ENCODE measurements at places on chromosomes 2 and 18.

DNA sequence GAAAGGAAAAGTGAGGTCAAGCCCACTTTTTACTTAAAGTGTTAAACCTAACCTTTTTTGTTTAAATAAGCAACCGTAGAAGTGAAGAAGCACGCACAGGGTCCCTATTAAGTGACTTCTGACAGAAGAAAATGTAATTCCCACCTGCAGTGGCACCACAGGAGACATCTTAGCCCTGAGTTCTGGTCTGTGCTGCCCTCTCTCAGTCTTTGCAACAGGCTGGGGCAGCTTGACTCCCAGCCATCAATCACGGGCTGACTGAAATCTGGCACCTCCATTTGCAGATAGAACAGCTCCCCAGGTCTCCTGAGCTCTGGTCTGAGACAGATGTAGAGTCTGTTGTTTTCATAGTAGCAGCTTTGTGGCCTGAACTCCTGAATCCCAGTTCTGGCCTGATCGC, 170.0 kb downstream of the LTBP1 start:
- no peak for DNase-seq

DNA sequence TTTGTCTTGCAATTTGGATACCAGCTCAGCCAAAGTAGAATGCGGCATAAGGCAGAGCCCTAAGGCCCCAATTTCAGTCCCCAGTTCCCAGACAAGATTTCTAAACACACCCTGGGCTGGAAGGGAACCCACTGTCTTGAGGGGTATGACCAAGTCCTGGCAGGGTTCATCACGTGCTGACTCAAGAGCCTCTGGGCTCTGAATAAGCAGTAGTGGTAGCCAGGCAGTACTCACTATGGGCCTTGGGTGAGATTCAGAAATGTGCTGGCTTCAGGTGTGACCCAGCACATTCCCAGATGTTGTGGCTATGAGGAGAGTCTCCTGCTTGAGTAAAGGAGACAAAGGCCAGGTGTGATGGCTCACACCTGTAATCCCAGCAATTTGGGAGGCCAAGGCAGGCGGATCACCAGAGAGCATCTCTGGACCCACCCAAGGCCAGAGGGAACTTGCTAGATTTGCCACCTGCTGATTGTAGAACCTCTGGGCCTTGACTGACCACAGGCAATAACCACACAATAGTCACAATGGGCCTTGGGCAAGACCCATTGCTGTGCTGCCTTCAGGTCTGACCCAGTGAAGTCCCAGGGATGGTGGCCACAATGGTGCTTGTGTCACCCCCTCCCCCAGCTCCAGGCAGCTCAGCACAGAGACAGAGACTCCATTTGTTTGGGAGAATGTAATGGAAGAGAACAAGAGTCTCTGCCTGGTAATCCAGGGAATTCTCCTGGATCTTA, 74.9 kb downstream of the ATL2 start:
- DNase-seq, result no peak

DNA sequence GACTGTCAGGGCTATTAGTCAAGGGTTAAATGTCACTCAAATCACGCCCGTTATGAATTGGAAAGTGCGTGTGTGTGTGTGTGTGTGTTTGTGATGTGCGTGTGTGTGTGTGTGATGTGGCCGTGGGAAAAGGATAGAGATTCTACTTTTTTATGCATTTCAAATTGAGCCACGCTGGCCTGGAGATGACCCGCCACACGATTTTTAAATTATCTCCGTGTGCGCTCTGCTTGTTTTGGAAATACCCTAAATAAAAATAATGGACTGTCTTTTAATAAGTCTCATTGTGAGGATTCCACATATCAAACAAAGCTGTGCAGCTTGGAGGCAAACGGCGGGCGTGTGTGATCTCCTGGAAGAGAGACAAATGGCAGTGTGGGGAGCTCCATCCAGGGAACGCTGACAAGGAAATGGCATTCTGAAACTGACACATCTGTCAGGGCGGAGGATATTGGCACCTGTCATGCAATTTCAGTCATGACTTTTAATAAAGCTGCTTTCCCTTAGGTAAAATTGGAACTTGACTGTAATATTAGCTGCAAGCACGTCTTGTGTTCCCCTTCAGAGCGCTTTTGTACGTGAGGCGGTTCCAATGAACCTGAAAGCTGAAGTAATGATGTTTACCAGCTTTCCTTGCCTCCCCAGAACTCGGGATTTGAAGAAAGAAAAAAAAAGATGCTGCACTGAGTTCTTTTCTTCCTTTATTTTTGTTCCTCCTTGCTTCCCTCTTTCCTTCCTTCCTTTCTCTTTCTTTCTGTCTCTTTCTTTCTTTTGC, 381.8 kb upstream of the SMIM21 start:
- DNase-seq, result no peak

GRCh38 chr18:23908827-23909226, 105.7 kb upstream of the TTC39C start:
- no peak for DNase-seq

DNA sequence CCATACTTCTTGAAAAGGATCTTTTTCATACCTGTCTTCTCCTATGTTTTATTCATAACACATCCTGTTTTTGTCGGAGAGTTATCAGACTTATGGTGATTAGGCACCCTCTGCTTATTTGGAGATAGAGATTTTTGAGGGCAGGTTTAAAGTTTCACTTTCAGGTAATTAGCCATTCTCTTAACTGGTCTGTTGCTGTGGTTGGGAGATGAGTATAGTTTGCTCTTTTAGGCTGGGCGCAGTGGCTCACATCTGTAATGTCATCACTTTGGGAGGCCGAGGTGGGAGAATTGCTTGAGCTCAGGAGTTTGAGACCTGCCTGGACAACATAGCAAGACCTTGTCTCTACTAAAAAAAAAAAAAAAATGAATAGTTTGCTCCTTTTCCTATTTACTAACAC, 25.3 kb downstream of the SFTPB start:
- no peak for DNase-seq

DNA sequence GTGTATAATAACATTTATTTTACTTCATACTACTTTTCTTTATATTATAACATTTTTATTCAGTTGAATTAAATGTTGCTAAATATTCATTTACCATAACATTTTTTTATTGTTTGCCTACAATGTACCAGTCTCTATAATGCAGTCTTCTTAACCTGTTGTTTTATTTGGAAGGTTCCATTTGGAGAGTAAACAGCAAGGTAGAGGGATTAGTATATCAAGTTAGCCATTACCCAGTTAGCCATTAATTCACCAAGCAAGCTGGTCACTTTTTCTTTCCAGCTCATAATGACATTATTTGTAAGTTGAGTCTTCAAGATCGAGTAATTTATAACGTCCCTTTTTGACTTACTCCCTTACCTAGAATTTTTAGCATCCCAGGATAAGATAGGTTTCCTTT, 29.7 kb upstream of the NT5C1B start:
- DNase-seq, result no peak

- no peak for DNase-seq
Observed at GRCh38 chr2:138974651-138975050, 194.5 kb upstream of the NXPH2 start.

DNA sequence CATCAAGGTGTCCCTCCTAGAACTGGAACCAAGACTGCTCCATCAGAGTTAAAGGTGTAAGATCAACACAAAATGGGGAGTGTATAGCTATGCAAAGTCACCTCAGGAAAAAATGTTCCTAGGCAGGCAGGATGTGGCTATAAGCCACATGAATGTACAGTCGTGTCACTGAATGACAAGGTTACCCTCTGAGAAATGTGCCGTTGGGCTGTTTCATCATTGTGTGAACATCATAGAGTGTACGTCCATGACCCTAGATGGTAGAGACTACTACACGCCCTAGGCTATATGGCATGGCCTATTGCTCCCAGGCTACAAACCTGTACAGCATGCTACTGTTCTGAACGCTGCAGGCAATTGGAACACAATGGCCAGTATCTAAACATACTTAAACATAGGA, 24.5 kb downstream of the TYMS start:
- DNase-seq, result no peak

DNA sequence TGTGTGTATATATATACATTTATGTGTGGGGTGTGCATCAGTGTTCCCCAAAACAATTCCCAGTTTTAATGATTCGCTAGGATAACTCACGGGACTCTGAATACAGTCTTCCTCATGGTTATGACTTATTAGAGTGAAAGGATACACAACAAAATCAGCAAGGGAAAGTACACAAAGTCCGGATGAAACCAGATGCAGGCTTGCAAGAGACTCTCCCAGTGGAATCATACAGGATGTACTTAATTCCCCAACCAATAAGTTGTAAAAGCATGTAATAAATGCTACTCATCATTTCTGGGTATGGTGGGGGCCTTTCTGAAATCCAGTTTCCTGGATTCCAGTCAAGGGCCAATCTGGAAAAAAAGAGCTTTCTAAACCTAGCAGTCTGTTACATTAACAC, 654.1 kb upstream of the SYT4 start:
- DNase-seq, result no peak

GRCh38 chr2:130911996-130912395, 75.3 kb downstream of the ARHGEF4 start:
- no peak for DNase-seq

DNA sequence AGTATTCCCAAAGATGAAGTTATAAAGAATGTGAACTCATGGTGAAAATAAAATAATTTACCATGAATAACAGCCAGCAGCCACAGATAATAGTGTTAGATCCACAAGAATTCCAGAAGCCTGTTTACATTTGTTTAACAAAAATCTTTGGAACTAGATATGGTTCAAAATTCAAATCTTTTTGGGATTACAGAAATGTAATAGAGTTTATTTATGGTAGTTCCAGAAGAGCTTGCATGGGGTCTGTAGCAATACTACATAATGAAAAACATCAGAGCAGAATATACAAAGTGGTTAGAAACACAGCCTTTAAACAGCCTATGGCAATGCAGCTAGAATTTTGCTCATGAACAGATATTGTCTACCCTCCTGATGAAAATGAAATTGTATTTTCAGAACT, 179.1 kb downstream of the RDH14 start:
- DNase-seq, result no peak

GRCh38 chr2:216485745-216486144, 12.9 kb upstream of the RPL37A start:
- DNase-seq, result no peak

- no peak for DNase-seq
Observed at GRCh38 chr2:241620419-241620769, 16.6 kb downstream of the THAP4 start.

GRCh38 chr2:70181363-70181956, 9.4 kb downstream of the C2orf42 start:
- no peak for DNase-seq

- DNase-seq, result no peak
Observed at GRCh38 chr2:135473567-135473966, 57.5 kb downstream of the ZRANB3 start.

DNA sequence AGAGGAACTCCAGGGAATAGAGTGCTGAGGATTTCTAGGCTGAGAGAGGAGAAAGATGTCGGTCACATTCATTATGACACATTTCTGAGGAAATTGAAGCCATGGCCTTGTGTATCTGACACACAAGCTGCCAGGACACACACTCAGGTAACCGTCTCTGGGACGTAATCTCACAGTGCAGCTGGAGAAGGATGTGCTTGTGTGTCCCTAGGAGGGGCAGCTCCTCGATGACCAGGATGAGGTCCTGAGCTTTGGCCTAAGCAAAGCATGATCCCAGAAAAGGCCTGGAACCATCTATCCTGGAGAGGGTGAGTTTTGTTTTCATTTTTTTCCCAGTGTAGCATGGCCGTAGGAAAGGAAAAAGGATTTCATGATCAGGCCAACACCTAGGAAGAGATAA, 102.2 kb downstream of the CAPN13 start:
- no peak for DNase-seq

DNA sequence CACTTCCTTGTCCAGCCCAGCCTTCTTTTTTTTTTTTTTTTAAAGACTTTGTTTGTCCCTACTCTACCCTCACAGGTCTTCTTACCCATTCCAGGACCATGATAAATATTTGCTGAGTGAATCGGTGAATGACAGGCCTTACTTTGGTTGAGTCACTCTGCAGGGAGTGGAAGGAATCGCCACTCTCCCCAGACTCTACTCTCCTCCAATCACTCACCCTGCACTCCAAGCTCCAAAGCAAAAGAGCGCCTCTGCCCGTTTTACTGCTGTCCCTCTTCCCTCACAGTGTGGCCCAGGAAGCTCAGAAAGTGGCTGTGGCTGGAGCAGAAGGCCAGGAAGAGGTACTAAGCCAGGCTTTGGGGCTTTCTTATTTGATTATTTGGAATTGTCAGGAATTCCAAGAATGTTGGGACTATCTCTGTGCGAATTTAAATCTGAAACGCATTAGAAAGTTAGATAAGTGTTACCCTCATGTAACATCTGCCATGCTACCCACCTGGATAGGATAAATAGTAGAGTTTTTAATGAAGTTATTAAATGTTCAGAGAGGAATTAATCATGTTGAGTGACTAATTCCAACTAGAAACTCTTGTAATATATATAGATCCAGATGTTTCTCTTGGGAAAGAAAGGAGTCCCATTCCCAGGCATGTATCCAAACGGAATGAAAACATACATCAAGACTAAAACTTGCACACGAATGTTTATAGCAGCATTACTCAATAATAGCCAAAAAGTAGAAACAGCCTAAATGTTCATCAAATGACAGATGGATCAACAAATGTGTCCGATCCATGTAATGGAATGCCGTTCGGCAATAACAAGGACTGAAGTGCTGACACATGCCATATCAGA, 43.0 kb upstream of the CHMP1B start:
- DNase-seq, result no peak

- DNase-seq, result no peak
Observed at GRCh38 chr2:97993926-97994325, 1.8 kb downstream of the TMEM131 start.

DNA sequence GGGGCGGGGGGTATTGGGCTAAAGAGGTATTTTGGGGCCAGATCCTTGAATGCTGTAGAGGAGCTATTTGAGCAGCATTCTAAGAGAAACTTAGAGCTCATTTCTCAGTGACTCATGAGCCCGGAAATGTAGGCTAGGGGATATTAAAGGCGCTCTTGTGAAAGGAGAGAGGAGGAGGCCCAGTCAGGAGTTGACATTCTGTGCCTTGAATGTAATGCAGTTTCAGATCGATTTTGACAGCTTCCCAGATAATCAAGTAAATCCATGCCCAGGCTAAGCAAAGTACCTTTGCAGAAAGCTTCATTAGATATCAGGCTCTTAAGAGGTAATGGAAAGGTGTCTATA, 1.5 kb downstream of the CAB39 start:
- no peak for DNase-seq

DNA sequence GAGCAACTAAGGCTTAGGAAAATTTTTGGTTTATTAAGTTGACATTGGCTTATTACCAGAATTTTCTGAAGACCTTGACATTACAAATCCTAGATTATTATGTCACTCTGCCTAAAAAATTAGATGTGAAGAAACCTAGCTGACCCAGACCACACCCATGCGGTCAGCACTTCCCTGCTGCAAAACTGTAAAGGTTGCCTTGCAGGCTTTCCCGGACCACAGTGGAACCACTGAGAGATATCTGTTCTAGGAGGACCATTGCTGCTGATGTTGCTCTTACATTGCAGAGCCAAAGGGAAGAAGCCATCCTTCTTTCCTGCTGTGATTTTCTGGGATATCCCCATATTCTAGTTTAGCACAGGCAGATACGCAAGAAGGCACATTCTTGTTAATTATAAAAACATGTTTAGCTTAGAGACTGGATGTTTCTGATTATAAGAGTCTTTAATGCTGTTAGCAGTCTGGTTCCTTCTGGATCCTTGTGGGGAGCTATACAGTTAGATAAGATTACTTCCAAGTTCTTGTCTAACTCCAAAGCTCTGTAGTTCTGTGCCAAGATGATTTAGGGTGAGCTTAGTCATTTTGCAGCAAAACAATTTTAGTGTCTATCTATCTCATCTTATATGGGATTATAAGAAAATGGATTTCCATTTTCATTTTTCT, 70.2 kb downstream of the AOX1 start:
- DNase-seq, result no peak

- no peak for DNase-seq
Observed at GRCh38 chr2:55164534-55165480, 67.3 kb downstream of the CLHC1 start.
